CD8-positive, alpha-beta T cell (primary cell): ENCODE measurements at places on chromosomes 7 and 10.

DNA sequence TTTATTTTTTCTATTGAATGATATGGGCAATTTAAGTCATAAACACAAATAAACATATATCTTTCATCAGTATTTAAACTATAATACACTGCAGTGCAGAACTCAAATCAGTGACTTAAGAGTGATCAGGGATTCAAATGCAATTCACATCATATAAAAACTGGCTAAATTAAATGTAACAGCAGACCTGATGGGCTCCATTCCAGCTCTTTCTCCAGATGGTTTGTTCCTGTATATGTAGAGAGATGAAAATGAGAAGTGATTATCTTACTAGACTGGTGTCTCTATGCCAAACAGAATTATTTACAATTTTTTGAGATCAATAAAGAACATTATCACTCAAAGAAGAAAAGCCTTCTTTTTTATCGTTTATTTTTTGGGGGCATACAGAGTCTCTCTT is 568.8 kb upstream of the ADARB2 start:
- no peak for DNase-seq

- DNase-seq: peak; percentile 36
These were observed 851 bp downstream of the MKRN1 start for GRCh38 chr7:140478246-140479061.

DNA sequence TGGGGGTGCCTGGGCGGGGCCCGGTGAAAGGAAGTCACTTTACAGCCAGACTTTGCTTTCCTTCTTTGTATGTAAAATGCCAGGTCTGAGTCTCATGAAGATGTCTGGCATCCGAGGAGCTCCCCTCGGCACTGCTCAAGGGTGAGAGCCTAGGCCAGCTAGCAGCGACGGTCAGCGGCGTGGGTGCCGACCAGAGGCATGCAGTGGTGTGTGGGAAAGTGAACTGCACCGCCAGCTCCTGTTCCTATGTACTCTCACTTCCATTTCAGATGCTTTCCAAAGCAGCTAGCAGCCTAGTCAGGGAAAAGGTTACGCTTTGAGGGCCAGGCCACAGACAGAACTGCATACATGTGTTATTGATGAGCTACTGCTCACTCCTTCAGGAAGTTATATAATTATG is 172.8 kb downstream of the ZMYND11 start:
- no peak for DNase-seq

GRCh38 chr7:16743236-16743635 is 10.3 kb upstream of the TSPAN13 start:
- DNase-seq: no peak

DNA sequence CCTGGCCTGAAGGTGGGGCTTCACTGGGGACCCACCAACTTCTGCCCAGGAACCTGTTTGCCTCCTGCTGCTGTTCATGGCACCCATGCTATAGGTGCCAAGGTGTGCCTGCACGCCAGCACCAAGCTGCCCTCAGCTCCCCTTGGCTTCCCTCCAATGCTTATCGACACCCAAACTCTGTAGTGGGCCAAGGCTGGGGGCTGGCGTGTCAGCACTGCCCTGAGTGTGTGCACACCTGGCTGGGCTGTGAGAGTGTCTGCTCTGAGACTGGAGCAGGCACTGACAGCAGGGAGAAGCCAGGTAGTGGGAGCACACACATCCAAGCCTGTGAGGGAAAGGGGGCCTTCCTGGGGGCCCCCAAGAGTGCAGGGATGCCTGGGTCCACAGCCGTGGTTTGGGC is 43.1 kb upstream of the TUBB8 start:
- no peak for DNase-seq

DNA sequence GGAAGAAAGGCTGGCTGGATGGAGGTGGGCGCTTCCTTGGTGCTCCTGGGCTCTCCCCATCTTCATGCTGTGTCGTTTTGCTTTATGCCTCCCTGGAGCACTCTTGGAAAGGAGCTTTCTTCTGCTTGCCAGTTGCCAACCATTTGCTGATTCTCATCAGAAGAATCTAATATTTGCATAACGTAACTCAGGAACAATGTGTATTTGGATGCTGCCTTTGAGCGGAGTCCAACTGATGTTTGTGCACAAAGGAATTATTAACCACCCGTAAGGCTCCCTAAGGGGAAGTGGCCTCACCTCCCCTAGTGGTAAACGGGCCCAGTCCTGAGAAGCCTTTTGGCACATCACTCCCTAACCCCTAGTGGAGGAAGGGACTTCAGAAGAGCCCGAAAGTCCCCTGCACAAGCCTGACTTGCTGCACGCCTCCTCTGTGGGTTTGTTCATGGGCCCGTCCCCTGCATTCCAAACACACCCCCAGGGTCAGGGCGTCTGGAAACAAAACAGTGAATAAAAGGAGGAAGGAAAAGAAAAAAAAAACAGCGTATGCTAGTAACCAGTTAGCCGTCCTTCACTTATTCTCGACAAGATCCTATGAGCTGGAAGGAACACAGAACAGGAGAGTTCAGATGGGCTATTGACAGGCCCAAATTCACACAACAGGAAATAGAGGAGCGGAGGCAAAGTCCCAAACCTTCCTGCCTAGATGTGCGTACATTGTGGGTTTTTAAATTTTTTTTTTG is 602.2 kb downstream of the LRMDA start:
- DNase-seq: no peak

DNA sequence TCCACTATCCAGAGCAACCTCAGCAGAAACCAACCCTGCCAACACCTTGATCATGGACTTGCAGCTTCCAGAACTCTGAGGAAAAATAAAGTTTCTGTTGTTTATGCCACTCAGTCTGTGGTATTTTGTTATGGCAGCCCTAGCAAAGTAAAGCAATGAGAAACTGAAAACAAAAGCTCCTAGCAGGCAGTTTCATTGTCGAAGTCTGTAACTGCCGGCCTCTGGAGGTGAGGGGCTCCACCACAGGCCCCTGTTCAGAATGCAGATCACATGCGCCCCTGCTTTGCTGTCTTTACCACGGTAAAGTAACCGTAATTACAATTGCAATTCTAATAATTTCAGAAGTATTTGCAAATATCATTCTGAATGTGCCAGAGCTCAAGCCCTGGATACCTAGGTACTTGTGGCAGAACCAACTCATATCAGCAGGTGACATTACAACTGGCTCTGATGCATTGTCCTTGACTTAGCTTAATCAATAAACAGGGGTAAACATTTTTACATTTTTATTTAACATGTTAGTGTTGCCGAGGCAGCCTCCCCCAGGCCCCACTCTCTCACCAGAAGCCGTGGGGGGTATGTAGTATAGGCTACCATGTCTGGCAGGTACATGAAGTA is 193.2 kb downstream of the ELMO1 start:
- DNase-seq: no peak

DNA sequence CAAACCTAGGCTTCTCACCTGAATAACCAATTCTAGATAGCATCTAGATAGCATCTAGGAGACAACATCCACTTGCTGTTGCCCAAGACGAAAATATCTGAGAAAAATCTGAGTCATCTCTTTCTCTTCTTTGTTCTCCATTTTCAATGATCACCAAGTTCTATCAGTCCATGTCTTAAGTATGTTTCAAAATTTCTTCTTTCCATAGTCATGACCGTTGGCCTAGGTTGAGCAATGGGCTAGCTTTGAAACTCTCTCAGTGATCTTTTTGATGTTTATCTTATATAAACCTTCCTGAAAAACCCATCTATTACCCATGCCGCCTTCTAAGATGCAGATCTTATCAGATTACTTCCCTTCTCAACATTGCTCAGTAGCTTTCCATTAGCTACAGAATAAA is 23.4 kb upstream of the CASD1 start:
- no peak for DNase-seq

DNA sequence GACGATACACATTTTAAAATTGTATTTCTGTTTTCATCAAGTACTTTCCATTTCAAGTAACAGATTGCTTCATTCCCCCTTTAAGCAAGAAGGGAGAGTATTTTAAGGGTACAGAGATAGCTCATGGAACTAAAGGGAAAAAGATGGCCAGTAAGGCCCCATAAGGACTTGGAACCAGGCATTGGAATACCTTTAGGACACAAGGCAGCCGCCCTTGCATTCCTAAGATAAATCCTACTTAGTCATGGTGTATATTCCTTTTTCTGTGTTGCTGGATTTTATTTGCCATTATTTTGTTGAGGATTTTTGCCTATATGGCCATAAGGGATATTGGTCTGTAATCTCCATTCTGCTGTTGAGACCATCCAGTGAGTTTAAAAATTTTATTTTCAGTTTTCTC is 49.2 kb downstream of the BTRC start:
- no peak for DNase-seq

DNA sequence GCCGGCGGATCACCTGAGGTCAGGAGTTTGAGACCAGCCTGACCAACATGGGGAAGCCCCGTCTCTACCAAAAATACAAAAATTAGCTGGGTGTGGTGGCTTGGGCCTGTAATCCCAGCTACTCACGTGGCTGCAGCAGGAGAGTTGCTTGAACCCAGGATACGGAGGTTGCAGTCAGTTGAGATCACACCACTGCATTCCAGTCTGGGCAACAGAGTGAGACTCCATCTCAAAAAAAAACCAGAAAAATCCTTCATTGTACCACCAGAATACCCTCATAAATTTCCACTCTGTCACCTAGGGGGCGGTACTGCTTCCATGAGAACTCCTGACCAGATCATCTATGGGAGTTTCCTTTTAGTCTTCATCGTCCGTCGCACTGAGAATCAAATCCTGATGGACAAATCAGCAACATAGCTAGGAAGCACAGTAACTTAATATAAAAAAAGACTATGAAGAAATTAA is 225.8 kb upstream of the KLF14 start:
- DNase-seq: no peak

DNA sequence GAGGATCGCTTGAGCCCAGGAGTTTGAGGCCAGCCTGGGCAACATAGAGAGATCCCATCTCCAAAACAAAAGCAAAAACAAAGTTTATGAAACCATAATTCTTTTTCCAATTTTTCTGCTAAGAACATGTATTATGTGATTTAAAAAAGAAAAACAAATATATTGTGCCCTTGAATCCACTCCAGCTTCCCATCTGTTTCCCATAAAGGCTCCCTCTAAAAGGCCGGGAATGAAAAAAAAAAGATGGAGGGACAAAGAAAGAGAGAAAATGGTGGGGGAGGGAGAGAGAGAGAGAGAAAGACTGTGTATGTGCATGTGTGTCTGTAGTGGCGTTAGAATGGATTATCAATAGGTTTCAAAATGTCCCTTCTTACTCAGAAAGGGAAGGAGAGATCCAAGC is 20.5 kb upstream of the GSDME start:
- no peak for DNase-seq

DNA sequence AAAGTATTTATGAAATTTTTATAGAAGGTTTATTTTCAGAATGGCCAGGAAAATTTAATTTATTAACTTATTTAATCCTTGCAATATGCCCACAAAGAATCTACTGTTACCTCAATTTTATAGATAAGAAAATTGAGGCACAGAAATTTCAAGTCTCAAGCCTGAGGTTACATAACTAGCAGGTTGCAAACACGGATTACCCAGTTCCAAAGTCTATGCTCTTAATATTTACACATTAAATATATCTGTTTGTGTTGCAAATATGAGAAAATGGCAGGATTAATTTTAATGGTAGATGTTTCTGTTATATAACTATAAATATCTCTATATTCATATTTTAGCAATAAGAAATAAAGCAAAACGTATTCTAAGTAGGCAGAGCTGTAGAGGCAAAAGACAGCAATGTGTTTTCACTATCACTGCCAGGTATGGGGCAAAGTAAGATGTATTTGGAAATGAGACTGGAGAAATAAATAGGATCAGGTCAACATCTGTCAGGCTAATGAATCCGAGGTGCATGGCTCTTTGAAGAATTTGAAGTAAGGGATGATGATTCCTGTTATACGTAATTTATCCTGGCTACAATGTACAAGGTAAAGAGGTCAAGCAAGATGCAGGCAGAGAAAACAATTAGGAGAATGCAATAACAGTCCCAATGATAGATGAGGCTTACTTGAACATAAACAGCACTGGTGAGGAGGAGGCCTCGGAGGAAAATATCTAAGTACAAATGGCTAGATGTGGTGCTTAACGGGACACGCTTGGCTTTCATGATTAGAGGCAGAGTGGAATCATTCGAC is 354.1 kb upstream of the VSTM2A start:
- DNase-seq: no peak

- DNase-seq: no peak
These were observed 1.4 kb upstream of the RTKN2 start for GRCh38 chr10:62270020-62270419.

DNA sequence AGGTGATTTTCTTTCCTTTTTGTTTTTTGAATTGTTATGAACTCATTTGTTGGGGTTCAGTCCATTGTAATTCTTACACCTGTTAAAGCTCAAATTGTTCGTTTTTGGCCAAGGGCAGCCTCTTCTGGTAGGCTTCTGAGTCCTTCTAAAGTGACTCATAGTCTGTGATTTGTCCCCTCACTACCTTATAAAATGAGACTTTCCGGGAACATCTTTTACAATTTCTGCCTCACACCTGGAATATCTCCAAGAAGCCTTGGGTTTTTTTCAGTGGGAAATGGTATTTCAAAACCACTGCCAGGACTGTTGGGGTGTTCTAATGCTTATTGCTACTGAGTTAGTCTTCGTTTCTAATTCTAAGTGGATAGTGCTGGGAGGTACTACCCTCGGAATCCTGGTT is 56.7 kb downstream of the BMPR1A start:
- no peak for DNase-seq

DNA sequence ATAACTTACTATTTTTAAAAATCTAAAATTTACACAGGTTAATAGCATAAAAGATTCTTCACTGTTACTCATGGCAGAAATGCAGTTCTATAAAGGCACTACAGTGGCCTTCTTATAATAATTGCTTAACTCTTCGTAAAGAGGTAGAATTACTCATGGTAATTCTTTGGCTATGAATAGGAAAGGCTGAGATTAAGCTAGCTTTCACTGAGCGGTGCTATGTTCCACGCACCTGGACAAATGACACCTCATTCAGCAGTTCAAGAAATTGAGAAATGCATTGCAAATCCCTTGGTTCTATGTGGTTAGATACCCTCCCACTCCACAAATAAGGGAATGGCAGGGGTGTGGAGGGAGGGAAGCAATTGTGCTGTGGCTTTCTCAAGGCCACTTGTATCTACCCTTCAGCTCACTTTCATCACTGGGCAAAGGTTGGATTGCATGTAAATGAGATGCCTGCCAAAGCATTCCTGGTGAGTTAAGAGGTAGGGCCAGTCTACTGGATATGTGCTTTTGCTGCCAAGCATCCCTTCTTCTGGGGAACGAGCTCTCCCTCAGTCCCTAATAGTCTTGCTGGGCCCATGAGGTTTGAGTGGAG is 210.9 kb downstream of the TEX36 start:
- DNase-seq: no peak

GRCh38 chr7:55140221-55140940 is 121.6 kb downstream of the EGFR start:
- no peak for DNase-seq

- peak; percentile 37 for DNase-seq
These were observed 7.8 kb downstream of the ELMO1 start for GRCh38 chr7:37440738-37441385.

GRCh38 chr7:135147899-135148721 is at the start of gene TMEM140:
TSS of gene TMEM140 (plus strand) at chr7:135148072. CDS start at chr7:135164442, 16,370 bp downstream.
- DNase-seq: peak; percentile 91

GRCh38 chr10:69327463-69328379 is 49.4 kb downstream of the HK1 start:
- peak; percentile 63 for DNase-seq
